HFFc6 (cell line): ENCODE measurements at places on chromosomes 6 and 20. TPM values are rescaled to one million over a fixed set of nuclear protein-coding genes. Genes with fewer than 3 reads are reported as not detected.

Gene POU5F1
- 0.24 to 0.57 TPM (median 0.25 TPM) in 3 replicates for total RNA-seq

Gene AVP
- not detected in 3 replicates for total RNA-seq

Gene ZNFX1
- 37.1 to 39.0 TPM (median 37.8 TPM) in 3 replicates for total RNA-seq

Gene RAET1E
- total RNA-seq = 0.12 to 0.46 TPM (median 0.17 TPM) in 3 replicates

Gene PTGIS
- 0.05 TPM in 1 of 3 replicates, not detected in the others for total RNA-seq

Gene DDX43
- not detected in 3 replicates for total RNA-seq

Gene TPD52L1
- 11.1 to 29.6 TPM (median 16.0 TPM) in 3 replicates for total RNA-seq

GRCh38 chr6:149867876-149868640 lies 3.9 kb upstream of the LRP11 start:
- DNase-seq = peak; percentile 28

- no peak for DNase-seq
Measured at GRCh38 chr6:133787859-133788505, 100.9 kb upstream of the TCF21 start.

GRCh38 chr6:20673458-20673857 lies 139.2 kb downstream of the CDKAL1 start:
- DNase-seq = no peak

DNA sequence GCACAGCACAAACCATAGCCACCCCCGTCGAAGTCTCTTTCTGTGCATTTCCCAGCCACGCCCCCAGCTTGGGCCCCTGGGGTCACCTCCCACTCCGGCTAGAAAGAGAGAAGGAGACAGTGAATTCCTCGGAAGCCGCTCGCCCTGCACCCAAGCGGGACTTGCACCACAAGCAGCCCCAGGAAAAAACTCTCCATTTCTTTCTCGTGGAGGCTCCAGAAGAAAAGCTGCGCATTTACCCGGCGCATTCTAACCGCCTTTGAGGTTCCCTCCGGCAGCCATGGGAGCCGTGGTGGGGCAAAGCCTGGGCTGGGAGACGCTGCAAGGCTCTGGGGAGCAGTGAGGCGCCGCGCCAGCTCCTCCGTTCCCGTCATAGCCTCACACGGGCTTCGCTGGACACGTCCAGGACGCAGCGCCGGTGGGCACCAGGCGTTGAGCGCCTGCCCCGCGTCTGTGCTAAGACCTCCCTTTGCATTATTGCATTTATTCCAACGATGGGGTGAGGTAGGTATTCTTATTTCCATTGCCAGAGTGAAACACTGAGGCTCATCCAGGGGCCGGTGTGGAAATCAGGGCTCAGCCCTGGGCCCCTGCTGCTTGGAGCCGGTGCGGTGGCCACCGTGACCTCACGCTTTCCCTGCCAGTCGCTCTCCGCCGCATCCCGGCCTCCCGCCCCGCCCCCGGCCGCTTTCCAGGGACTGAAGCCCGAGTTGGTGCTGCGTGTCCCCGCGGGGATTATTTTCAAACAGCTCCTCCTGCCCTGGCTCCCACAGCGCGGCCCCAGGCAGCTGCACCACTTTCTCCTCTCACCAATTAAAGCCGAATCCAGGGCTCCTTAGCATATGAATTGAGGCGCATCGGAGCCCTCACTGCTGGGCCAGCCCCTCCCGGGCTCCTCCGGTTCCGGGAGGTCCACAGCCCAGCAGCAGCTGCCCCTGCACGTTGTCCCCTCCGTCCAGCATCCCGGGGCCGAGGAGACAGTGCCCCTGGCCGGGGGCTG lies 148.3 kb upstream of the AFDN start:
- no peak for DNase-seq

DNA sequence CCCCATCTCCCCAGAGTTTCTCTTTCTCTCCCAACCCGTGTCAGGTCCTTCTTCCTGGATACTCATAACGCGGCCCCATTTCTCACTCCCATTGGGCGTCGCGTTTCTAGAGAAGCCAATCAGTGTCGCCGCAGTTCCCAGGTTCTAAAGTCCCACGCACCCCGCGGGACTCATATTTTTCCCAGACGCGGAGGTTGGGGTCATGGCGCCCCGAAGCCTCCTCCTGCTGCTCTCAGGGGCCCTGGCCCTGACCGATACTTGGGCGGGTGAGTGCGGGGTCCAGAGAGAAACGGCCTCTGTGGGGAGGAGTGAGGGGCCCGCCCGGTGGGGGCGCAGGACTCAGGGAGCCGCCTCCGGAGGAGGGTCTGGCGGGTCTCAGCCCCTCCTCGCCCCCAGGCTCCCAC lies at the start of gene HLA-F:
TSS of gene HLA-F (plus strand) at position 173 of the 404 bp plus-strand sequence. CDS start at position 203, 30 bp downstream.
- peak; percentile 61 for DNase-seq

- DNase-seq = peak; percentile 52
Measured at GRCh38 chr20:24863356-24863755, 85.7 kb upstream of the CST7 start.

DNA sequence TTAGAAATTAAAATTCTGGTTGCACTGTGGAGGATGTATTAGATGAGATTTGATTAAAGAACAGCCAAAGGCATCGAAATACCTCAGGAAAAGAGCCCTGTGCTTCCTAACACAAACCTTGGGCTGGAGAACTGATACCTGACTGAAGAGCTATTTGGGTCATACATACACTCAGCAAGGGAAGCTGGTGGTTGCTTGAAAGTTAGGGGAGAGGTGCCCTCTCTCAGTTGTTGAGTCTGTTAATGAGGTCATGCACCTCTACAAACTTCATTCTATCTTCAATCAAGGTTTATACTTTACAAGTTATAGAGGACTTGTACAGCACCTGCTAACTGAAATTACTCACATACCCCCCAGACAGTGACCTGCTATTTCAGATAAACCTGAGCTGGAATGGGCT lies 25.5 kb downstream of the FAM184A start:
- DNase-seq = no peak

DNA sequence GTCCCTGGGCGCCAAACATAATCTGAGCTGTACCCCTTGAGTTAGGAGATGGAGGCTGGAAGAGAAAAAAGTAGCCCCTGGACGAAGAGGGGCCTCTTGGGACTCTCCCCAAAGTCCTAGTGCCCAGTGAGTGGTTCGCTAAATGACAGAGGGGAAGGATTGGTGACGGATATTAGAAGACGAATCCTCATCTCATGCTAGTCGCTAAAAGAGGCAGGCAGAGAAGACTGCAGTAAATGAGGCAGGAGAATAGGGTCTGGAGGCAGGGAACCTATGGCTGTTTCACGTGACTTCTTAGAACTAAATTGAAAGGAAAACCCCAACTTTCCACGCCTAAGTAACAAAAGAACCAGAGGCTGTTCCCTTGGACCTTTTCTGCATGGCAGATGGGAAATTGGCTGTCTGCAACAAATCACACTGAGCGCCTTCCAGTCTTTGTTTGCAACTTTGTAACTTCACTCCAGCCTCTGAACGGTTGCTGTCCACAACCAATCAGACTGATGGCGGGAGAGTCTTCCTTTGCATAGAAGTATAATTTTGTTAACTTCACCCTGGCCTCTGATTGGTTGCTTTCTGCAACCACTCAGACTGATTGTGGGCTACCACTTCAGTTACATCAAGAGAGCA lies 731 bp upstream of the RBL1 start:
- no peak for DNase-seq

DNA sequence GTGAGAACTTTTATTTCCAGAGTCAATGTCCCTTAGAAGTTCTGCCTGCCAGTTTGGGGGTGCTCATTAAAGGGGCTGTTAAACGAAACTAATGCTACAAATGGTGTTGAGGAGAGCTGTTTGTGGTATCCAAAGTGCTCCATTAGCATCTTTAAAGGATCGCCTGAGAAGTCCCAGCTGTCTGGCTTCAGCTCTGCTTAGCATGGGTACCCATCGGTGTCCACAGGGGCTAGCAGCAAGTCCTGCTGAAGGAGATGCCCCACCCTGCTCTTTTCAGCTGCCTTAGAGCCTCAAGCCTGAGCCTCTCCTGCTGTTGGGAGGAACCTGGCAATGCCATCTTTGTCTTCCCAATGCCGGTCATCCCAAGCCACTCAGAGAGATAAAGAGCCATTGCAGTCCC lies 111.1 kb downstream of the FOXO3 start:
- DNase-seq = no peak

DNA sequence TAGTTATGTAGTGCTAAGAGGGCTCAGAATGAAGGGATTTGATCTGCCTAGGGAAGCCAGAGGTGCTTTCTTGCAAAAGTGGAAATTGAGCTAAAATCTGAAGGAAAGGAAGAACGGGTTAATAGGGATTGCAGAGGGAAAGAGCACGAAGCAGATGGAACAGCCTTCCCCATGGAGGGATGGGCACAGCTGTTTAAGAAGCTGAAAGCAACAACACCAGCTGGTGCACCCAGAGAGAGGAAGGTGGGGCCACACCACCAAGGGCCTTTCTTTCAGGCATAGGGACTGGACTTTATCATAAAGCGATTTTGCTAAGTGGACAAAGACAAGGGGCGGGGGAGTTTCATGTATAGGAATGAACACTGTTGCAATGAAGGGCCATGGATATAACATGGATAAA lies 65.8 kb upstream of the SNRPB2 start:
- DNase-seq = no peak

GRCh38 chr20:50126662-50127061 lies 13.7 kb upstream of the UBE2V1 start:
- no peak for DNase-seq

DNA sequence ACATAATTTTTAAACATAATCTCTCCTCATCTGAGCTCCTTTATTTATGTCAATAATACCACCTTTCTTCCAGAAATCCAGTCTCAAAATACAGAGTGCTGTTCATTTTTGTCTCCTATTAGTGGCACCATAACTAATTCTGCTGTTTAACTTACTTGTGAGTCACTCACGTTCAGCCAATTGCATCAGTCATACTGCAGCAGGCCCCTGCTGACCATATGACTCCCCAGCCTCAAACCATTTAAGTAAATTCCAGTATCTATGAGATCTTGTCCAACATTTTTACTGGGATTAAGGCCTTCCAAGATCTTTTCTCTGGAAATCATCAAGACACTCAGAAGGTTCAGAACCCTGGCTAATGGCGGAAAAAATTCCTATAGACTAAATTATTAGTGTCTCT lies 982.2 kb upstream of the MAP3K7 start:
- DNase-seq = no peak

DNA sequence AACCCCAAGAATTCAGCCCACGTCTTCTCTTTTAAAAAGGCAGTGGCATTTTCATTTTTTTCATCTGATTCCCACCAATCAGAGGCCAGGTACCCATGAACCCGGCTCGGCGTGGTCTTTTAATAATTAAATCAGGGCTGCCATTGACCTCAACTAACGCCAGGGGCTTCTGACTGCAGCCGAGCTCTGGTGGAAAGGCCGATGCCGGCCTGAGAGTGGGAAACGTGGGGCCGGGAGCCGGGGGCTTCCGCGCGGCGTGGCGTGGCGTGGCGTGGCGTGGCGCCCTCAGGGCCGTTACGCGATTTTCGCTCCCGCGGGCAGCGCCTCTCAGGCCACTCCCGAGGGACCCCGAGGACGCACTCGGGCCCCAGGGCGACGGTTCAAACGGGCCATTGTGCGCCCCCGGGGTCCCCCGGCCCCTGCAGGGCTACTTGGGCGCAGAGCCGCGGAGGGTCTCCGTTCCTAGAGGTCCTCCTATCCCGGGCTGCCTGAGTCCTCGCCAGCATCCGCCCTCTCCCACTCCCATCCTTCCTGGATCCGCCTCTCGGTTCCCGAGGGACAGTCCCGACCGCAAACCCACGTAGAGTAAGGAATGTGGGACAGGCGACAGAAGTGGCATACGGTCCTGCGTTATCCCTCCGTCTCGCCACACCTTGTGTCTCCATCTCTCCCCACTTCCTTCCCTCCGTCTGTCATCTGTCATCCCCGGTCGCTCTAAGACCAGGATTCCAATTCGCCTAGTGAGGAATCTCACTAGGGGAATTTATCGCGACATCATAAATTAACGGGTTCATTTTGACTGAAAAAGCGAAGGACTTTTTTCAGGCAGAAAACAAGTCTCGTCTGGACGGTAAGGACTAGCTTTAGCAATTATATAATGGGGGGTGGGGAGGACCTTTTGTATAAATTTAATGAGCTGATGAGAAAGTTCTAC lies 876 bp upstream of the TBPL1 start:
- DNase-seq = peak; percentile 80

DNA sequence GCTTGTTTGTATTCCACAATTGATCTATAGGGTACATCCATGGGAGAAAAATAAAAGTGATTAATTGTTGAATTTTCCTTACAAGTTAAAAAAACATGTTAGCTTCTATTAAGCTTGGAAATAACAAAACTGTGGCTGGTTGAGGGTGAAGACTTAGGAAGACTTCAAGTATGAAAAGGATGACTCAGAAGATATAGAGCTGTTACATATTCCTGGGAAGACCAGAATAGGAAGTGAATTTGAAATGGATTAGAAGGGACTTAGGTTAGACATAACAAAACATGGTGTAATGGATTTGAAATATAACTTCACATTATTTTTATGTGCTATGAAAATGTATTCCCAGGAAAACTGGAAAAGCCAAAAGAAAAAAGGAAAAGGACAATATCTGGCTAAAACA lies 732.2 kb downstream of the HDGFL1 start:
- no peak for DNase-seq

DNA sequence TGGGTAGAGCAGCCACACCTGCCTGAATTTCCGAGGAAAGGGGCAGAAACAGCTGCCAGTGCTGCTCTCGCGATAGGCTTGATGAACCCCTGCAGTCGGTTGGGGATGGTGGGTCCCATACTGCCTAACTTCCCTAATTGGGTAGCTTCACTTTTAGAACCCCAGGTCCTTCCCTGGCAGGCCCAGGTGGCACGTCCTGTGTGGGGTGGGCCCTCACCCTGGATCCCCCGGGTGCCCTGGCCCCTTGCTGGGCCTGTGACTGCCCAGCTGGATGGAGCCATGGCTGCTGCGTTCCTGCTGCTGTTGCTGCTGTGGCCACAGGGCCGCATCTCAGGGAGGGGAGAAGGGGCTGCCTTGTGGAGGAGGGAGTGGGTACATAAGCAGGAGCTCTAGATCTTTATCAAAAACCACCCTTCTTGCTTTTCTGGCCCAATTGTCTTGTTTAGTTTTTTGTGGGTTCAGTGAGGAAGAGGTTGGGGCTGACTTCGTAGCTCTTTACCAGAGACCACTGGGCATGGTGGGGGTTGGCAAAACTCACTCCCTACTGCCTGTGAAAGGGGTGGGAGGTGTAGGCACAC lies 19.2 kb downstream of the TREML4 start:
- no peak for DNase-seq

DNA sequence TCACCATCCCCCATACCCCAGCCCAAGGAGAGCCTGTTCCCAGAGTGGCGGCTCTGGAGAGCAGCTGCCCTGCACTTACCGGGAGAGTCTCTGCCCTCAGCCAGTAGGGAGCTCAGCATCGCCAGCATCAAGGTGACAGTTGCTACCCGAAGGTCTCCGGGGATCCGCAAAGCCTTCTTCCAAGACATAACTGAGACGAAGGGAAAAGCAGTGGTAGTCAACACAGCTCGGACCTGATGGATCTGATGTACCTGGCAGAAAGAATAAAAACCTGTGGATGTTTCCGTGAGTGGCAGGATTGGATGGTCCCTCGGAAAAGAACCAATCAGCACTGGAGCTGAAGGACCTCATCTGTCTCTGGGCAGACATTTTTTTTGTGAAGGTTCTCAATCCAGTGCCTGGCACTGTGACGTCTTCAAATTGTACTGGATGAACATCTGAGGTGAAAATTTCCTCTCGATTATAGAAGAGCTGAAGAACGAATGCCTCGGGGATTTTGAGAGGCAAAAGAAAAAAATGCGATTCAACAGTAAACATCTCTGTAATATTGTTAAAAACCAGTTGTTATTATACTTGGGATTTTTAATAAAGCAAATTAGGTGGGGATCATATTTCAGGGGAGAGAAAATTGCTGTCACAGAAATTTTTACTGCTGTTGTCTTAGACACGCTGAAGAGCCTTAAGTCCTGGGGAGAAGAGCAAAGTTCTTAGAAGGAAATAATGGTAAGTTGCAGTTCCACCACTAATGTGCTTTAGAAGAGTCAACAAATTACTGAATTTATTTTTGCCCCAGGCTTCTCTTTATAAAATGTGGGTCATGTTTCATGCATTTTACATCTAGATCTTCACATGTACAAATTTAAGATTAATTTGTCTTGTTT lies at the start of gene HLA-DQB1:
TSS of gene HLA-DQB1 (minus strand) at position 238 of the 881 bp plus-strand sequence. CDS start at position 188, 50 bp downstream.
- peak; percentile 0 for DNase-seq
